KBM-7 (cell line): ENCODE measurements at places on chromosomes 11 and 22.

GRCh38 chr11:86069408-86070101 lies 671 bp upstream of the PICALM start:
- DNase-seq, result peak; percentile 90

DNA sequence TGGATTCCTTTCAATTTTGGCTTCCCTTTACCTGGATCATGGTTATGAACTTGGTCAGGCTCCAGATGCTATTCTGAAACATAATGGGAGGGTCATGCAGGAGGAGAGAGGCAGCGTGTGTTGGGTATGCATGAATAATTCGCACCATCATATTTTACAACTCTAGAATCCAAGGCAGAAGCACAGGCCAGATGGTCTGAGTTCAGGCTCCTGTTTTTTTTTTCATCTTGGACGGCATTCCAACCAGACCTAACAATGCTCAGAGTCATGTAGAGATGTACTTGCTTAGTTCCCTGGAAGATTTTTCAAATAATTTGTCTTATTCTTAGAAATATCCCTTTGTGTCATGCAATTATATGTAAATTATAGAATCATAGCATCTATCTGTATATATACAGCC lies 393.5 kb downstream of the JRKL start:
- DNase-seq, result no peak

- DNase-seq, result no peak
Observed at GRCh38 chr11:24705474-24705873, 208.6 kb downstream of the LUZP2 start.

DNA sequence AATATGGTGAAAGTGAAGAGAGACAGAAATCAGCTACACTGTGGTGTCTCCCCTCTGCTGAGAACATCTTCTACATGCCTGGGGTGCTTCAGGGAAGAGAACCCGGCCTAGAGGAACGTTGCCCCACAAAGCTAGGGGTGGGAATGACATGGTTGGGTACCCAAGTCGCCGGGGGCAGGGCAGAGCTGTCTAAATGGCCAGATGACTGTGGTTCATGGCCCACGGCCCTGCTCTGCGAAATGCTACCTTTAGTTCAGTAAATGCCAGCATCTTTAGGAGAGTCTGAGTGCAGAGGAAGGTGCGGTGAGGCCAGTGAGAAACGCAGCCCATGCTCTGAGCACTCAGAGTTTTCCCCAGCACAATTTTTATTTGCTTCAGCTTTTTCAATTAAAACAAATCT lies 12.8 kb downstream of the BRD1 start:
- no peak for DNase-seq

DNA sequence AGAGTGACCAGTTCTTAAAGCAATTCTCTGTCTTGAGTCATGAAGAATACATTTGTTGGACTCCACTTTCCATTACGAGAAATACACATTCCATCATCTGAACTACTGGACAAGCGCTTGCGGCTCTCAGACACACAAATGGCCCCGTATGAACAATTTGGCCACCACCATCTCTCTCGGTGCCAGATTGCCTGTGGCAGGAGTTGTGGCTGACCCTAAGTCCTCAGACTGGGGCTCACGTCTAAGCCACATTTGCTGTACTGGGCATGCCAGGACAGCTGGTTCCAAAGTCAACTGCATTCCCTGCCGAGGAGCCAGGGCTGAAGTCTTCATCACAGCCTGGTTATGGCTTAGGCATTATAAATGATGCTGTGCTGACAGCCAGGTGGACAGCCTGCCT lies 227.5 kb downstream of the MIAT start:
- no peak for DNase-seq

DNA sequence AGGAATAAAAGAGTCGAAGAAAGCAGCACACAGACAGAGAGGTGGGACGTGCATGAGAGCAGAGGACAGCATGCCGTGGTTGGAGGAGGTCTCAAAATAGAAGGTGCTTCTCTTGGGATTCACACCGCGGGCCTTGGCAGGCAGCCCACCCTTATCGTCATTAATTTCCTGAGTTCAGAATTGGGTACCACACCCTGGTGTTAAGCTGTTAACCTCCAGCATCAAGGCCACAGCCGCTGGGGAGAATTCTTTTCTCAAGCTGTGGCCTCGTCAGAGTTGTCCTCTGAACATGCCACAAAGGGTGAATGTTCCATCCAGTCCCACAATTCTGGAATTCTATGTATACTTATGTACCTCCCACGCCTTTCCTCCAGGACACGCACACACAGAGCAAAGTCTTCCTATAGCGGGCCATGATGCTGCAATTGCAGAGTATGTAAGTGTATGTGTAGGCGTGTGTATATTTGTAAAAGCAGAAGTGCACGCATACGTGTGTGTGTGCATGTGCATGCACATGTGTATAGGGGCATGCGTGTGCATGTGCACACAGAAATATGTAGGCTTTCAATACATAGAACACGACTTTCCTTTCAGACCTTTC lies 39.0 kb downstream of the ADAMTS8 start:
- no peak for DNase-seq

GRCh38 chr22:46040471-46041465 lies 63.8 kb upstream of the WNT7B start:
- peak; percentile 43 for DNase-seq

GRCh38 chr11:126282361-126282735 lies 545 bp upstream of the TIRAP start:
- peak; percentile 64 for DNase-seq

GRCh38 chr11:1220941-1221721 lies 1.7 kb upstream of the MUC5B start:
- no peak for DNase-seq

GRCh38 chr11:8672346-8672745 lies 10.1 kb downstream of the TRIM66 start:
- DNase-seq, result no peak
